Stimulated activated CD4-positive, alpha-beta T cell treated with anti-CD3 and anti-CD28 coated beads, Interleukin-1b, Interleukin-23, amount 100 ng/mL, for 1 hour (primary cell): ENCODE measurements at places on chromosomes 5 and 9.
A peak's percentile ranks its signal among the peaks of the same experiment; 100 is the strongest.

DNA sequence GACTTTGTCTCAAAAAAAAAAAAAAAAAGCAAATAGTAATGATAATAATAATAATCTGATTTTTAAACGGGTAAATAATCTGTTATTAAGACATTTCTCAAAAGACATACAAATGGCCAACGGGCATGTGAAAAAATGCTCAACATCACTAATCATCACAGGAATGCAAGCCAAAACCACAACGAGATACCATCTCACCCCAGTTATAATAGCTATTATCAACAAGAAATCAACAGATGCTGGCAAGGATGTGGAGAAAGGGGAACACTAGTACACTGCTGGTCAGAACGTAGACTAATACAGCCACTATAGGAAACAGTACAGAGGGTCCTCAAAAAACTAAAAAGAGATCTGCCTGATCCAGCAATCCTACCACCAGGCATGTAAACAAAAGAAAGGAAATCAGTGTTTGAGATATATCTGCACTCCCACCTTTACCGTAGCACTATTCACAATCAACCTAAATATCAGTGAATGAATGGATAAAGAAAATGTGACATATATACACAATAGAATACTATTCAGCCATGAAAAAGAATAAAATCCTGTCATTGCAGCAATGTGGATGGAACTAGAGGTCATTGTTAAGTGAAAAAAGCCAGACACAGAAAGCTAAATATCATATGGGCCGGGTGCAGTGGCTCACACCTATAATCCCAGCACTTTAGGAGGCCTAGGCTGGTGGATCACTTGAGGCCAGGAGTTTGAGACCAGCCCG, 24.9 kb downstream of the VAV2 start:
- no peak for DNase-seq

- no peak for DNase-seq
Measured at GRCh38 chr5:32458880-32459495, 14.4 kb upstream of the ZFR start.

- DNase-seq, result no peak
Measured at GRCh38 chr9:100322954-100323536, 29.7 kb downstream of the TEX10 start.

DNA sequence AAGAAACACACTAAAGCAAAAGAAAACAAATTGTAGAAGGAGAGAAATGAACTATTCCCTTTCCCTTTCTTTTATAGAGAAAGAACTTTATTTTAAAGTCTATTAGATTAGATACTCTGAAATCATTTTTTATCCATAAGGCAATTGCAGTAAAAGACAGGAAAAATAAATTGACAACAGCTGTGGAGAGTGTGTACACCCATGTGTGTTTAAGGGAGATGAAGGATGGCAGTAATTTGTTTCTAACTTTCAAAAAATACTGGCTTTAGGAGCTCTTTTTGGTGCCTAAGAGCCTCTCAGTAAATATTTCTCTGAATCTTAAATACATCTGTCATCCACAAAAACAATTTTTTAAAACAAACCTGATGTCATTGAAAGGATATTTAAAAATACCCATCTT, 18.3 kb upstream of the ARL14EPL start:
- no peak for DNase-seq

DNA sequence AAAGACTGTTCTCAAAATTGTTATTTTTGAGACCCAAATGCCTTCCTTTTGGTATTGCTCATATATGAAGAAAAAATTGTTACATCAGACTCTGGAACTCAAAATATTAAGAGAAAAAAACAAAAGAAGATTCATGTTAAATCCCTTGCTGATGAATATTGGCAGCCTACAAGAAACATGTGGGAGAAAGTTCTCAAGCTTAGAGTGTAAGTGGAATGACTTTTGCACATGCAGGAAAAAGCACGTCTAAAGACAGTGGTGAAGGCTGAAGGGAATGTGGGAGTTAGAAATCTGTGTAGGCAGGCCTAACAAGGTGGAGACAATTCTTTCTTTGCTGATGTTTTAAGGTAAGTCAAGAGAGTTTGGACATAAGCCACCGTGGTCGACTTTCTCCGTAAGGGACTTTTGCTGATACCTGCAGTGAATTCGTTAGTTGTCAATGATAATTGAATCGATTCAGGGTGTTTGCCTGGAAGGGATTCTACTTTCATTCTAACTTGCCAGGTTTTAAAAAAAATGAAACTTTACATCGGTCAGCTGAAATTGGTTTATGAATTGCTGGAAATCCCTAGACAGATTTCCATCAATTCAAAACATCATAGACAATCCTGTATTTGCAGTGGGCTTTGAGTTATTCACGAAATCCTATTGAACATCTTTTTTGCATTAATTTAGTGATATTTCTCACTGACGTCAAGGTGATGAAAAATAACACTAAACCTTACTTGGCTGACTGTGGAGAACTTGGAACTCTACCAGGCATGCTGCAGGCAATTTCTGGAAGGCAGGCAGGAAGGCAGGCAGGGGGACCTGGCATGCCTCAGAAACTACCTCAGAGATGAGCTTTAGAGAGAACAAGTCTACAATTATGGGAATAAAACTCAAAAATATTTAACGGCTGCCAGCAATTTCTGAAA, 359.1 kb upstream of the ADAMTSL1 start:
- no peak for DNase-seq

- DNase-seq, result peak; percentile 12
Measured at GRCh38 chr9:136808075-136808805, 492 bp downstream of the RABL6 start.

- no peak for DNase-seq
Measured at GRCh38 chr5:56631719-56632118, 183.6 kb upstream of the MAP3K1 start.

- DNase-seq, result no peak
Measured at GRCh38 chr5:142204219-142204618, 95.6 kb downstream of the NDFIP1 start.

- DNase-seq, result no peak
Measured at GRCh38 chr9:97900738-97901565, 21.3 kb downstream of the TRMO start.

- DNase-seq, result no peak
Measured at GRCh38 chr5:172412724-172413286, 41.5 kb downstream of the SH3PXD2B start.

GRCh38 chr5:64339769-64340168, 166.0 kb upstream of the RGS7BP start:
- no peak for DNase-seq

DNA sequence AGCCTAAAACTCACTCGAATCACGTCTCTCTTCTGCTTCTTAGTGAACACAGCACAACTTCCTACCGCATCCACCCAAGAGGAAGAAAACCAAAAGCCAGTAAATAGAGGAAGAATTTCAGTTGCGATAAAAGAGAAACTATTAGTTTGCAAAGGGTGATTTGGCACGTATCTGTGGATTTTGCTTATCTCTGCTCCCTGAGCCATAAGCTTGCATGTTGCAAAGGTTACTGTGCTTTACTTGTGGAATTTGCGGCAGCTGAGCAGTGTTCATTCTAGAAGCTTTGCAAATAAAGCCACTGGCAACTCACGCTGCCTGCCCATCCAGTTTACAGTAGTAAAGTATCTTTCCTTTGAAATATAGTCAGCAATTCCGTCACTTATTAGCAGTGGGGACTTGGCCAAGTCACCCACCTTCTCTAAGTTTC, 149.0 kb upstream of the PCA3 start:
- no peak for DNase-seq

DNA sequence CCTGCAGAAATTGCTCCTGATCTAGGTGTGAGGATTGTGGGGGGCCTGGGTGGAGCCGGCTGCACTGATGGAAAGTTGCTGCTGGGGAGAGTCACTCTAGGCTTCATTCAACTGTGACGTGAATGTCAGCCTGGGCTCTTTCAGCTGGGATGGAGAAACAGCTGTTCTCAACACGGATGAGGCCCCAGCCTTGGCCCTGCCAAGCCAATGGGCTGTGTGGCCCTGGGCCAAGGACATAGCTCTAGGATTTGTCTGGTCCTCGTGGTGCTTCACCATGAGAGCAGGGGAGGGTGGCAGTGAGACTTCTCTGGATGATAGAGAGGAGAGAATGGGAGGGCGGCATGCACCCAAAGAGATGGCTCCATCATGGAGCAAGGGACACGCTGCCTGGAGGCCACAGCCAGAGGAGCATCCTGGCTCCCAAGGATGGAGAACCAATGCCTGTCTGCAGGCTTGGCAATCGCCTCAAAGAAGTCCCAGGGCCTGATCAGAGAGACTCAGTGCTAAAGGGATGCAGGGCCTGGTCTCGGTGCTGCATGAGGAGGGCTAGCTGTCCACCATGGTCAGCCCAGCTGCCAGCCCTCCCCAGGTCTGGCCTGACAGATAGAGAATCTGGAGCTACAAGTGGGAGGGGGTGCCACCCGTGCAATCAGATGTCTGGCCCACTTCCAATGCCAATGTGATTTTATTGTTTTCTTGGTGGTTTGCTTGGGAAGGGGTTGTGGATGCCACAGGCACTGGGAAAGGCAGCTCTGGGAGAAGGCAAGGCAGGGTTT, 141.0 kb downstream of the GADD45G start:
- DNase-seq, result no peak
